Amniotic epithelial cell (primary cell): ENCODE measurements at places on chromosomes 11 and 22.
A peak's percentile ranks its signal among the peaks of the same experiment; 100 is the strongest.

GRCh38 chr11:38123673-38124072 is 1525.6 kb upstream of the RAG2 start:
- DNase-seq, result no peak

GRCh38 chr11:27011560-27012233 is 17.8 kb downstream of the FIBIN start:
- DNase-seq, result no peak

DNA sequence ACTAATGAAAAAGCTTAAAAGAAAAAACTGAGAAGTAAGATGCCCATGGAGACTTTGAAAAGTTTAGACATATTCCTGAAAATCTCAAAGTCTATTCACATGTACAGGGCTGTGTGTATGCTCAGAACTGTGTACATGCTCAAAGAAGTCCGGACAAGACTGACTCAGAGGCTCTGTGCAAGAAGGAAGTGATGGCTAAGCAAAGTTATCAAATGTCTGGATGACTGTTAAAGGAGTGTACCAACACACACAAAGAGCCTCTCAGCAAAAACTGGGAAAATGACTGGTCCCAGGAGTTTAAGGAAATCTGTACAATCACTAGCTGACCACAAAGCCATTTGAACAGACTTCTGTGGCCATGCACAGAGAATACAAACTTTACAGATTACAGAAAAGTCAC is 33.1 kb upstream of the ARHGAP32 start:
- peak; percentile 82 for DNase-seq

GRCh38 chr11:92558323-92558722 is 333.7 kb downstream of the FAT3 start:
- DNase-seq, result no peak

GRCh38 chr11:16605389-16605893 is 133.0 kb upstream of the C11orf58 start:
- peak; percentile 39 for DNase-seq

DNA sequence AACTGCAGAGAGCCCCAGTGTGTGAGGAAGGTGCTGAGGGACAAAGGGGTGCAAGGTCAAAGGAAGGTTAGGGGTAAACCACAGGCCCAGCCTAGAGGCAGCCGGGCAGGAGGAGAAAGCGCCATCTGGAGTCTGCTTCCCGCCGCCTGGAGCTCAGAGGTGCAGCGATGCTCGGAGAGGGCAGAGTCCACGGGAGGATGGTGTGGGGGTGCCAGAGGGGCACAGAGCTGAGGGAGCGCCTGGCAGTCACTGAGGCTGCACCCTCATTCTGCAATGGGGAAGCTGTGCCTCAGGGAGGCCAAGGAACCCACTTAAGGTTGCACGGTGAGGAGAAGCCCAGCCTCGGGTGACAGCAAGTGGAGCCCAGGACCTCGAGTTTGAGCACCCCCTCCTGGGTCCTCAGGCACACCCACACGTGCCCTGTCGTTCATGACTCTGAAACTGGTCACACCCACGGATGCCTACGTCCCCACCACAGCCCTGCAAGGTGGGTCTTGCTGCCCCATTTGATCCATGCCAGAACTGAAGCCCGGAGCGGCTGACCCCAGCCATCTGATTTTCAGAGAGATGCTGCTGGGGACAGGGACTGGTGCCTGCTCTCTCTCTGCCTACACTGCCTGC is 1.6 kb downstream of the IL2RB start:
- DNase-seq, result no peak

GRCh38 chr22:22403771-22404170 is 104.8 kb downstream of the ZNF280B start:
- DNase-seq, result no peak

GRCh38 chr22:44168206-44168605 is 12.5 kb upstream of the PARVG start:
- no peak for DNase-seq

- DNase-seq, result no peak
Measured at GRCh38 chr22:40451210-40451609, 80.8 kb downstream of the SGSM3 start.

DNA sequence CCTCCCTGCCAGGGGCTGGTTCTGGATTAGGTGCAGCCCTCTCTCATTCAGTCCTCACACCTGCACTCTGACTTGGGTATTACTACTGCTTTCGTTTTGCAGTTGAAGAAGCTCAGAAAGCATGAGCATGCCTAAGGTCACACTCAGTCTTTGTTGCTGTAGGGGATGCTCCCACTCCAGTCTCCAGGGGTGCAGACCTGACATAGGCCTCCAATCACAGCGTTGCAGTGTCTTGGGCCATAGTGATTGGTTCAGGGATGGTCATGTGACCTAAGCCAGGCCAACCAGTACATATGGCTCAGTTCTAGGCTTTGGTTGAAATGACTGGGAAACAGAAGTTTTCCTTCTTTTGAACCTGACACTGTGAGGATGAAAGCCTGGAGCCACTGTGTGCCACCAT is 61.7 kb downstream of the FBXO7 start:
- no peak for DNase-seq

DNA sequence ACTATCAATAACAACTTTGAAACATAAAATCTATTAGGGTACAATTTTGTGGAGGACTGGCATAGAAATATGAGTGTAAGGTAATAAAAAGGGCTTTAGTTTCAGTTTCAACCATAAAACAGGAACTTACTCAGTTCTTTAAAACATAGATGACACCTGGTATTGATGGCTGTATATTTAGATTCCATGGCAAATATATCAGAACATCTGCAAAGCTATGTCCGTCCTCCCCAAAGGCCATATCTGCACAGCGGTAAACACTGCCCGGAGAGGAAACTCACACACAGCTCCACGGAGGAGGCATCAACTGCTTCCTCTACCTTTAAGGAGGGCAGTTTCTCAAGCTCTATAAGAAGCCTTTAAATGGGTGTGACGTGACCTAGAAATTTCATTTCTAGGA is 993.3 kb downstream of the BRD1 start:
- no peak for DNase-seq

DNA sequence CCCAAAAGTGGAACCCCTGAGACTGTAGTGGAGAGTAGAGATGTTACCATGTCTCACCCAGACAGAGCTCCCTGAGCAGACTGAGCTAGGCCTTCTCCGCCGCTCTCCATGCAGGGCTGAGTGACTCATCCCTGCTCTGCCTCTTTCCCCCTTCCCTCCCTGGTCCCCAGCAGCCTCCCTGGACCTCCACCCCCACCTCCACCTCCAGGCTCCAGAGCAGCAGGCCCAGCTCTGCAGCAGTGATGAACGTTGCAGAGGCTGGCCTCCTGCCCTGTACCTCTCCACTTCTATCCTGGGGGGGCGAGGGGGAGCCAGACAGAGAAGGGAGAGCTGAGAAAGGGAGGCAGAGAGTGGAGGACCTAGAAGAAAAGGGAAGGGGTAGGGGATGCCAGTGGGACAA is 19.3 kb upstream of the ARAP1 start:
- peak; percentile 74 for DNase-seq

- DNase-seq, result no peak
Measured at GRCh38 chr11:126191379-126192073, 19.9 kb downstream of the RPUSD4 start.

GRCh38 chr11:61587951-61588727 is 7.3 kb upstream of the SYT7 start:
- DNase-seq, result no peak

- DNase-seq, result no peak
Measured at GRCh38 chr11:92628401-92629292, 340.8 kb upstream of the MTNR1B start.

- DNase-seq, result no peak
Measured at GRCh38 chr11:67452141-67452952, at the start of gene GPR152. TSS of gene GPR152 (minus strand) at chr11:67452729. CDS start at chr11:67452724, 5 bp downstream.

DNA sequence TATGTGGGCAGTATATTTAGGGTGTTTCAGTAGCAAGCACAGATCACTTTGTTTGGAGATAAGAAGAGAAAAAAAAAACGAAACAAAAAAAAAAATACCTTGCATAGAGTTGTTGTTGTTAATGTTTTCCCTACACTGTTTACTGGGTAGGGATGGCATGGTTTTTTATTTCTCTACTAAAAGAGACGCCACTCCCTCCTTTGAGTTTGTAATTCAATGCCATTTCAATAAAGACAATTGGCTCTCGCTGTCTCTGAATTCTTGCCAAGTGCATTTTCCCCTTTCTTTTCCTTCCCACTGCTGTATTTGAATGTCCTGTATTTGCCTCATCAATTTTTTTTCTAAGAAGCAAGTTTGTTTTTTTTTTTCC is 213.9 kb upstream of the UBASH3B start:
- DNase-seq, result no peak

- DNase-seq, result peak; percentile 75
Measured at GRCh38 chr11:15864026-15864805, 492.1 kb downstream of the SOX6 start.

- DNase-seq, result no peak
Measured at GRCh38 chr11:125304136-125304535, 139.6 kb downstream of the PKNOX2 start.

DNA sequence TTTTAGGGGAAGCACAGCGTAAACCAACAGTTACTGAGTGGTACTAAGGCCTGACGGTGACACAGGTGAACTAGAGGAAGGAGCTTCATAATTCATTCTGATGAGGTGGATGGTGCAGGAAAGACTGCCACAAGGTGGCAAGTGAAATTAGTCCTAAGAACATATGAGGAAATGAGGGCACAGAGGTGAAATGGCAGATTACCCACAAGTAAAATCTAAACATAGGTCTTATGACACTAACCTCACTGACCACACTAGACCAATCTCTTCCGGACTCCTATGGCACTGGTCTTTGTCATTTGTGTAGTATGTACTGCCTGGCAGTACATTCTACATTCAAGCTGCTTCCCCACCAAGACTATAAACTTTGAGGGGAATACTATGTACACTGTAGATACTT is 20.2 kb downstream of the GAB2 start:
- DNase-seq, result peak; percentile 36

DNA sequence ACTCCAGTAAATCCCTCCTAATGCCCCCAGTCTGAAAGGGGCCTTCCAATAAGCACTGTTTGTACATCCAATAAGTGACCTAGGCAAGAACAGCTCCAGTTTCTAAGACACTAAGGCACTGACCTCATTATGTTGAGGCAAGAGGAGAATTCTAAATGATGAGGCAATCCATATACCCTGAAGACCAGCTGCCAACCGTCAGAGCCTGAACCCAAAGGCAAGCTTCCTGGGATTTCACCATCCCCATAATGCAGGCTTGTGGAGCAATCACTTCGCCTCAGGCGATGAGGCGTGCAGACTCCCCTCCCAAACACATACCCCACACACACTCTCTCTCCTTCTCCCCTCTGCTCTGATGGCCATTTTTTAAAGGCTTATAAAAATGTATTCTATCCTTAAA is 49.5 kb downstream of the LGR4 start:
- DNase-seq, result peak; percentile 97

DNA sequence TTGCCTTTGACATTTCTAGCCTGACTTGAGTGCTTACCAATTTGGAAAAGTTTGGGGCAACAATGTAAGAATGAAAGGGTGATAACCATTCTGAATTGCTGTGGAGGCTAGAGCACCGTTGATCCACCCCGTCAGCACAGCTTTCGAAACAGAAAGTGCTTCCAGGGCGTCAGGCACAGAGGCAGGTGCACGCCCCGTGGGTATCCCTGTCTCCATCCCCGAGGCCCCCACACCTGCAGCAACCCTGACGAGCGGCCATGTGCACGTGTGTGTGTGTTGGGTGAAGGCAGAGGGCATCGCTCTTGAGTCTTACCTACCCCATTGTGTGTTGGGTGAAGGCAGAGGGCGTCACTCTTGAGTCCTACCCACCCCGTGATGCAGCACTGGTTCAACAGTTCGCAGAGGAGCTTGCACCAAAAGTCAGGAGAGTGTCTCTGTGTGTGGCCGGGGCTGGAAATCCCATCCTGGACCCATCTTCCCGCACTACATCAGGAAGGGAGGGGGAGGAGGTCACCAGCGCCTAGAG is 404.5 kb downstream of the BRD1 start:
- no peak for DNase-seq

DNA sequence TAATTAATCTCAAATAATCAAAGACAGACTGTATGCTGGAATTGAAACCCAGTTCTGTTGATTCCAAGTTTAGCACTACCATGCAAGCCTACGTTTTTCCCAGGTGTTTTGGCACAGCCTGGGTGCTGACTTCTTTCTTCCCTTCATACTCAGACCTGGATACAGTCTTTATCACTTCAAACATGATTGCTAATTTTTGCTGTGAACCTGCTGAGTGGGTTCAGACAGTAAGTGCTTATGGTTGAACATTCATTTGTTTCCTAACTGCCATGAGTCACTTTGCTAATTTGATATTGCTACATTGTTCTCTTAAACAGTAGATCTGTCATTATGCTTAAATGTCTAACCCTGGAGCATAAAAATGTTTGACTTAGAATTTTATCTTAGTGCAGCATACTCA is 12.2 kb downstream of the PAAF1 start:
- DNase-seq, result peak; percentile 78

DNA sequence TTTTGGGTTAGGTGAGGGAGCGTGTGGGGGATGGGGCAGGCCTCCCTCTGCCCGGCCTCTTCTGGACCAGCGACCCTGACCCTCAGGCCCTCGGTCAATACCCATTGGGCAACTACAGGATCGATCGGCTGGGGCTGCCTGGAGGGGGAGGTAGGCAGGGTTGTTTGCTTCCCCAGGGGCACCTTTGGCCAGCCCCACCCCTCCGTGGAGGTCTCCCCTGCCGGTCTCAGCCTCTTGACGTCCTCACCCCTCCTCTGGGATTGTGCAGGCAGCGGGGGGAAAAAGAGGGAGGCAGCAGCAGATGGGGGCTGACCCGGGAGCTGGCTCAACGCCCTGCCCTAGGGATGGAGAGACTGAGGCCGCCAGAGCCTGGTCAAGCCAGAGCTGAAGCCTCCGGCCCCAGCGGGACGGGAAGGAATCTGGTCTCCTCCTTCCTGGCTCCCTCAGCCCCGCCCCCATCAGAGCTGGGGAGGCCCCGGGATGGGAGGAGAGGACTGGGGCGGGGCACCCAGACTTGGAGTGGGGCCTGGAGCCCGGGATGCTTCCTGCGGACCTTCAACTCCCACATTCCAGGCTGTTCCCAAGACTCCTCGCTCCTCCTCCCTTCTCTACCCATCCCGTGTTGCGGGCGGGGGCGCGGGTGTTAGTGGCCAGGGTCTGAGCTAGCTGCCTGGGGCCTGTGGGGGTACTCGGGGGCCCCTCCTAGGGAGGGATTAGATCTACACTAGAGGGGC is 14.4 kb upstream of the CDC42EP1 start:
- peak; percentile 99 for DNase-seq

GRCh38 chr11:114745150-114745671 is 66.9 kb downstream of the NXPE2 start:
- DNase-seq, result no peak

- DNase-seq, result no peak
Measured at GRCh38 chr11:70220136-70220535, 17.0 kb downstream of the FADD start.

- DNase-seq, result peak; percentile 57
Measured at GRCh38 chr22:46267431-46268279, at the start of gene TTC38. TSS of gene TTC38 (plus strand) at chr22:46268008. CDS start at chr22:46268040, 32 bp downstream.

DNA sequence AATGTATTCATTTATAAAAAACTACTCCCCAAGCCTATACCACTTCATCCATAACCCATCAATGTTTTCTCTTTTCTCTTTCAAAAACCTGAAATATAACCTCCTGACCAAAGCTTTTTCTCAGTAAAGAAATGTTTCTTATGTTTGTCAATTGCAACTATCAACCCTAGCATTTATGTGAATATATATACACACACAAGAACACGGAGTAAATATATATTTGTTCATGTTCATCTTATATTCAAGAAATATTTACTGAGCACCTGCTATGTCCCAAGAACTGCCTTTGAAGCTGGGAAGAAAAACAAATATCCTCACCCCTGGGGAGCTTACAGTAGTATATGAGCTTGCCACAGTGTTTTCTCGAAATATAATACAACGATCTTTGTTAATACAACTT is 3.5 kb downstream of the MRTFA start:
- DNase-seq, result no peak
